ENCODE measurements at places on chromosomes 13 and 19. TPM values are rescaled to one million over a fixed set of nuclear protein-coding genes. Genes with fewer than 3 reads are reported as not detected.

Gene CASP14
- not detected for total RNA-seq

Gene BCAM
- 81.4 TPM for total RNA-seq

Gene COL5A3
- 0.74 TPM for total RNA-seq

Gene SULT2A1
- total RNA-seq: not detected

Gene POSTN
- total RNA-seq: 0.99 TPM

Gene CPB2
- not detected for total RNA-seq

Gene KIR2DL3
- total RNA-seq: not detected

Gene CD37
- not detected for total RNA-seq

DNA sequence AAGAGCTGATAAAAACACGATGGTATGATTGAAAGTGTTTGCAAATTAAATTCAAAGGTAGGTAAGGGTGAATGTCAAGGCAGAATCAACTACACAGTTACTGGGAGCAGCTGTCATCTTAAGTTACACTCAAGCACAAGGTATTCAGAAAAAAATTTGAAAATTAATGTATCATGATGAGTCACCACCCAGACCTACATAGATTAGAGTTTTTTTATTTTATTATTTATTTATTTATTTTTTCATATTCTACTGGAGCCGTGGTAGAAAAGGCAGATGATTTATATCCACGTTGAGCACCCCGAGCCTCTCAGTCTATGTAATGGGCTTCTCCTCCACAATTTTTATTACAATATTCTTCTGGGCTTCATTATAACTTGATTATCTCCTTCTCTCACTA, 728.9 kb upstream of the ARGLU1 start:
- no peak overlapping the region for H3K4me3 ChIP-seq
- no peak overlapping the region for H3K27ac ChIP-seq
- H3K27me3 ChIP-seq: no peaks in the 10 kb centered on the region
- no peaks in the 10 kb centered on the region for H3K36me3 ChIP-seq
- H3K4me1 ChIP-seq: no peaks in the 10 kb centered on the region

DNA sequence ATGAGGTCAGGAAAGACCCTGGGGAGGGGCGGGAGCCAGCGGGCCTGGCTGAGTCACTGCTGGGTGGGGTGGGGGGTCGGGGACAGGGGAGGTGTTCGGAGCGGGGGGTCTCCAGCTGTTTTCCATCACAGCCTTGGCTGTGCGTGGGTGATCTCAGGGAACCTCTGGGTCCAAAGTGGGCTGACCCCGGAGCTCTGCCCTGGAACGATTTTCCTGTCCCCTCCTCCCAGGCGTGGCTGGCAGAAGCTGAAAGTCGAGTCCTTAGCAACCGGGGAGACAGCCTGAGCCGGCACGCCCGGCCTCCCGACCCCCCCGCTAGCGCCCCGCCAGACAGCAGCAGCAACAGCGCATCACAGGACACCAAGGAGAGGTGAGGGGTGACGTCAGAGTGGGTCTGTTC, 10.6 kb downstream of the TRIP10 start:
- DNase-seq: no peak
- H3K36me3 ChIP-seq: peaks cover 32% of the 10 kb centered on the region
- no peak overlapping the region for H3K4me3 ChIP-seq
- no peaks in the 10 kb centered on the region for H3K27me3 ChIP-seq

GRCh38 chr13:40680659-40681323, 14.3 kb upstream of the FOXO1 start:
- peak overlapping the region; percentile 21 for H3K4me3 ChIP-seq
- H3K27me3 ChIP-seq: no peaks in the 10 kb centered on the region
- H3K36me3 ChIP-seq: no peaks in the 10 kb centered on the region
- DNase-seq: peak; percentile 85
- peaks cover 14% of the 10 kb centered on the region for H3K4me1 ChIP-seq
- H3K27ac ChIP-seq: 0 out of 2 replicates have a peak overlapping the region, but pooled peaks have one; percentile 22

- H3K4me3 ChIP-seq: no peak overlapping the region
- no peaks in the 10 kb centered on the region for H3K36me3 ChIP-seq
- no peaks in the 10 kb centered on the region for H3K27me3 ChIP-seq
- H3K27ac ChIP-seq: no peak overlapping the region
- DNase-seq: no peak
These were observed 6.6 kb downstream of the SSBP4 start for GRCh38 chr19:18425515-18426415.

DNA sequence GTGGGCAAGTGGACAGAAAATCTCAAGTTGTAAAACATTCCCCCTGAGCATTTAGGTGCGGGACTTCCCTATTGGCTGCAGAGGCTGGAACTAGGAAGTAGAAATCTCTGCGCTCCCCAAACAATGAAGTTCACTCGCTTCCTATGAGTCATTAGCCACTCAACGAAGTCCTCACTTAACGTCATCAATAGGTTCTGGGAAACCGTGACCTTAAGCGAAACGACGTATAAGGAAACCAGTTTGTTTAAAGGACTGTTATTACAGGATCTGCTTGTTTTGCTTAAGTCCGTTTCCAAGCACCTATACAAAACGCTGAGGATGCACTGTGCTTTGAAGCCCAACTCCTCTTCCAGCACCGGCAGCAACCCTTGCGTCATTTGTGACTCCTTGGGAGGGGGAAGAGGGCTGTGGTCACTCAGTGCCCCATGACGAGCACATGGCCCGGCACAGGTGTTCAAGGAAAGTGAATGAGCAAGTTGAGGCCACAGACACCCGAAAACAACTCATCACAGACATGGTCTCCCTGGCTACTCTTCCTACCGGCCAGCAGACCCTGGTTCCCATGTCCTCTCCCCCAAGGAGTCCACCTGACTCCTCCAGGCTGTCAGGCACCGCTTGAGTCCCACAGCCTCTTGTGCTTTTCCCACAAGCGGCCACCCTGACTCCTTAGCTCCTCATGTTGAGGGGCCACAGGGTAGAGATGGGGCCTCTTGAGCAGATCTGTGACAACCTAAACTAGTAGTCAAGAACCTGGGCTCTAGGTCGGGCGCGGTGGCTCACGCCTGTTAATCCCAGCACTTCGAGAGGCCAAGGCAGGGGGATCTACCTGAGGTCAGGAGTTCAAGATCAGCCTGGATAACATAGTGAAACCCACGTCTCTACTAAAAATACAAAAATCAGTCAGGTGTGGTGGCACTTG, 4.8 kb downstream of the RPS16 start:
- no peak overlapping the region for H3K4me3 ChIP-seq
- peaks cover 23% of the 10 kb centered on the region for H3K36me3 ChIP-seq

DNA sequence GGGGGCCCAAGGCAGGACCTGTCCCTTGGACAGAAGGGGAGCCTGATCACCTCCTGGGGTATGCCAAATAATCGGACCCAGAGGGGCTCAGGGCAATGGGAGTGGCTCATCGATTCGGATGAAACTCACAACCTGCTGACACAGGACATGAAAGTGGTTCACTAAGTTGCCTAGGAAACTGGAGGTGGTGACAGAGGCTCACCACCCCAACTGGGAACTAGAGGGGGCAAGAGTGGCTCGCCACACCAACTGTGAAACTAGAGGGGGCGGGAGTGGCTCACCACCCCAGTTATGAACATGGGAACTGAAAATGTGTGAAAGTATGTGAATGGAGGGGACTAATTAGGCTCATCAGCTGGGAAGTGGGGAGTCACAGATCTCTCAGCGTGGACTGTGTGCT, 46.3 kb upstream of the ZNF737 start:
- DNase-seq: no peak
- no peaks in the 10 kb centered on the region for H3K4me1 ChIP-seq
- no peak overlapping the region for H3K27ac ChIP-seq
- H3K4me3 ChIP-seq: no peak overlapping the region
- no peaks in the 10 kb centered on the region for H3K27me3 ChIP-seq

DNA sequence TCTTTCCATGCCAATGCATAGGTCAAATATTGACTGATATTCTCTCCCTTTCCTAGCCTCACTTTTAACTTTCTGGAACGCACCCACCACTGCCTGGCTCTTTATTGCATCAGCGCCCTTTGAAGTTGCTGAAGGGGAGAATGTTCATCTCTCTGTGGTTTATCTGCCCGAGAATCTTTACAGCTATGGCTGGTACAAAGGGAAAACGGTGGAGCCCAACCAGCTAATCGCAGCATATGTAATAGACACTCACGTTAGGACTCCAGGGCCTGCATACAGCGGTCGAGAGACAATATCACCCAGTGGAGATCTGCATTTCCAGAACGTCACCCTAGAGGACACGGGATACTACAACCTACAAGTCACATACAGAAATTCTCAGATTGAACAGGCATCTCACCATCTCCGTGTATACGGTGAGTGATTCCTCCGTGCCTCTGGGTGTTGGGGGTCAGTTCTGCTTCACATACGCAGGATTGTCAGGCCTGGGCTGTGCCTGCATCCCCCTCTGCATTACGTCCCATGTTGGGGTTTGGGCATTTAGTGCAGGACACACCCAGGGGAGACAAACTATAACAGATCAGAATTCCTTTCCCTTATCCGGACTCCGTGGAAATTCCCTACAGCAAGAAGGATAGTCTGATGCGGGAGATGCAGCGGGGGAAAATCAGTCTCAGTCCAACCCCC, 1.3 kb downstream of the CEACAM21 start:
- H3K27ac ChIP-seq: no peak overlapping the region
- H3K27me3 ChIP-seq: no peaks in the 10 kb centered on the region
- H3K36me3 ChIP-seq: no peaks in the 10 kb centered on the region
- no peak overlapping the region for H3K4me3 ChIP-seq
- no peak for DNase-seq

DNA sequence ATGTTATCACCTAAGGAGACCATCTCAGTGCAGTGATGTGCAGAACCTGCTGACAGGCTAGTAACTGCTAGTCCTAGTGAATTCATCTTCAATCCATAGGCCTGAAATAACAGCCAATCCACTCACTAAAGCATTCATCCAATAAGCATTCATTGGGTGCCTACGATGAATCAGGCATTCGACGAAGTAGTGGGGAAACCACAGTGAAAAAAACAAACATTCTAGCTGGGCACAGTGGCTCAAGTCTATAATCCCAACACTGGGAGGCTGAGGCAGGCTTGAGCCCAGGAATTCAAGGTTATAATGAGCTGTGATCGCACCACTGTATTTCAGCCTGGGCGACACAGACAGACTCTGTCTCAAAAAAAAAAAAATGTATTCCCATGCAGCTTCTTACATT, 135.6 kb downstream of the RNF17 start:
- H3K27me3 ChIP-seq: no peaks in the 10 kb centered on the region
- H3K27ac ChIP-seq: no peak overlapping the region
- DNase-seq: no peak

DNA sequence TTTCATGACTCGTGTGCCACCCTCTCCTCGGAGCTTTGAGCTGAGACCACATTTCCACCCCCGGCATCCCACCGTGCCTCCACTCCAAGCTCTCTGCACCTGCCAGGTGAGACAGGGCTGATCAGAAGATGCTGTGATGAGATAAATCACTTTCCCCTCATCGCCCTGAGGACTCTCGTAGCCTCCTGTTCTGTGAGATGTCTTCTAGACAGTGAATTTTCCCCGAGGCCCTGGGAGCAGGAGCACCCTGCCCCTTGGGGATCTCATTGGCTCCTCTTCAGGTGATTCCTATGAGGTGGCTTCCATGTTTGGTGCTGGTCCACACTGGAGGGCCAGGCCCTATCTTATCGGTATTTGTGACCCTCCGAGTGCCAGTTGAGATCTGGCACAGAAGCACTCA, 154.0 kb upstream of the TSHZ3 start:
- no peak overlapping the region for H3K27ac ChIP-seq
- H3K4me1 ChIP-seq: no peaks in the 10 kb centered on the region
- H3K36me3 ChIP-seq: no peaks in the 10 kb centered on the region

GRCh38 chr19:43532571-43532961, 422 bp upstream of the ZNF575 start:
- DNase-seq: no peak
- H3K4me1 ChIP-seq: no peaks in the 10 kb centered on the region
- peaks cover 2% of the 10 kb centered on the region for H3K36me3 ChIP-seq
- H3K27ac ChIP-seq: no peak overlapping the region
- peak overlapping the region; percentile 63 for H3K4me3 ChIP-seq

DNA sequence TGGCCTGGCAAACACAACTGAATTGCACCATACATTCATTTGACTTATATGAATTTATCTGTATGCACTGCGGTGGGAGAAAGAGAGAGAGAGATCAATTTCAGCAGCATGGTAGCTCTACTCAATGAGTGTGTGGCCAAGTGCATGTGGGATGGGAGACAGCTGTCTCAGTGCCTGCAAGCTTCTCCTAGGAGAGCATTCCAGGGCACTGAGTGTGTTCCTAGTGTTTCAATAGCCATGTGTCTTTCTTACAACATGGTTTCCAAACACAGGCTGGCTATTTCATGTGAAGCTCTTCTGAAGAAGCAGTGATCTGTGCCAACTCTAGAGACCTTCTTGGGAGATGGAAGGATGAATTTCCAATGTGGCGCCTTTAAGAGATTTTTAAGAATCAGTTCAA, 43.5 kb downstream of the NEK5 start:
- H3K36me3 ChIP-seq: no peaks in the 10 kb centered on the region
- DNase-seq: no peak
- H3K4me3 ChIP-seq: no peak overlapping the region
- H3K27ac ChIP-seq: no peak overlapping the region
- H3K4me1 ChIP-seq: no peaks in the 10 kb centered on the region
- H3K27me3 ChIP-seq: no peaks in the 10 kb centered on the region

DNA sequence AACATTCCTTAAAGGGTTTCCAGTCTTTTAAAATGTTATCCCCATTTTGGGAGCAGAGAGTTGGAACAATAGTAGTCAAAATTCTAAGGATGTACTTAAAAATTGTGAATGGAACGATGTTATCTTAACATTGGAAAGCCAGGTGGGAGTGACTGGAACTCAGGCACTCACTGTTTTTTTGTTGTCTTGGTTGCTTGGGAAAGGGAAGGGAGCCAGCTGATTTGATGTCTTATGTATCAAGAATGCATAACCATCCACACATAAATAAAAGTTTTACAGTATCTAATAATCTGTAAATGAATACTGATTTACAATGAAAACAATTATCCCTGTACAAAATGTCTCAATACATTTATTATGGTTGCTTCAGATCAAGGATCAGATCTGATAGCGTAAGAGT, 88.7 kb downstream of the SLC10A2 start:
- H3K27me3 ChIP-seq: no peaks in the 10 kb centered on the region
- H3K27ac ChIP-seq: no peak overlapping the region
- H3K4me3 ChIP-seq: no peak overlapping the region
- DNase-seq: no peak
- no peaks in the 10 kb centered on the region for H3K4me1 ChIP-seq

GRCh38 chr13:93411186-93411680, 184.6 kb downstream of the GPC6 start:
- H3K27me3 ChIP-seq: no peaks in the 10 kb centered on the region
- no peaks in the 10 kb centered on the region for H3K36me3 ChIP-seq
- no peak for DNase-seq
- no peaks in the 10 kb centered on the region for H3K4me1 ChIP-seq
- no peak overlapping the region for H3K4me3 ChIP-seq

GRCh38 chr13:101555610-101556009, 103.1 kb downstream of the ITGBL1 start:
- no peak overlapping the region for H3K4me3 ChIP-seq
- H3K36me3 ChIP-seq: no peaks in the 10 kb centered on the region
- no peaks in the 10 kb centered on the region for H3K27me3 ChIP-seq
- DNase-seq: no peak
- H3K27ac ChIP-seq: no peak overlapping the region
- H3K4me1 ChIP-seq: no peaks in the 10 kb centered on the region

GRCh38 chr13:99157046-99157445, 43.6 kb upstream of the UBAC2 start:
- H3K27me3 ChIP-seq: no peaks in the 10 kb centered on the region
- no peaks in the 10 kb centered on the region for H3K4me1 ChIP-seq
- DNase-seq: no peak
- H3K36me3 ChIP-seq: no peaks in the 10 kb centered on the region

- H3K27me3 ChIP-seq: no peaks in the 10 kb centered on the region
- no peaks in the 10 kb centered on the region for H3K36me3 ChIP-seq
- H3K4me1 ChIP-seq: peaks cover 3% of the 10 kb centered on the region
- DNase-seq: no peak
These were observed 6.3 kb downstream of the TEX101 start for GRCh38 chr19:43420954-43421353.

- no peaks in the 10 kb centered on the region for H3K36me3 ChIP-seq
- H3K27me3 ChIP-seq: no peaks in the 10 kb centered on the region
- H3K4me1 ChIP-seq: peaks cover 6% of the 10 kb centered on the region
- H3K27ac ChIP-seq: no peak overlapping the region
These were observed 138.9 kb downstream of the OLFM4 start for GRCh38 chr13:53167561-53167960.

Measured in H1 (cell line).